ENCODE measurements at places on chromosomes 3 and 15.
A peak's percentile ranks its signal among the peaks of the same experiment; 100 is the strongest.

DNA sequence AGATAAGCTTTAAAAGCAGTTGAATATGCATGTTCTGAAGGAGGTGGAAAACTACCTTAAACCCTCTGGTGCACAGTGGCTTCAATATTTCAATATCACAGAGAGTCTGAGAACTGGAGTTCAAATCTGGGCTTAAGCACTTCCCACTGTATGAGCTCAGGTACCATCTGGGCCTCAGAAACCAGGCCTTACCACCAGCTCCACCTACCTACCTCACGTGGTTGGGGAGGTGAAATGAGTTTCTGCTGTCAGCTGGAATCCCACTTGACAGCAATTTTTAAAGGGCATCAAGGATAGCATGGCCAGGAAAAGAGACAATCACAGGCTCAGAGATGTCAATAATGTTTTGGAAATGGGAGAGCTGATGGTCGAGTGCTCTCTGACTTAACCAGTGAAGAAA, 5.0 kb downstream of the CHCHD4 start:
- DNase-seq: no peak

GRCh38 chr15:51883271-51883837, 53.9 kb downstream of the TMOD3 start:
- no peak for DNase-seq

DNA sequence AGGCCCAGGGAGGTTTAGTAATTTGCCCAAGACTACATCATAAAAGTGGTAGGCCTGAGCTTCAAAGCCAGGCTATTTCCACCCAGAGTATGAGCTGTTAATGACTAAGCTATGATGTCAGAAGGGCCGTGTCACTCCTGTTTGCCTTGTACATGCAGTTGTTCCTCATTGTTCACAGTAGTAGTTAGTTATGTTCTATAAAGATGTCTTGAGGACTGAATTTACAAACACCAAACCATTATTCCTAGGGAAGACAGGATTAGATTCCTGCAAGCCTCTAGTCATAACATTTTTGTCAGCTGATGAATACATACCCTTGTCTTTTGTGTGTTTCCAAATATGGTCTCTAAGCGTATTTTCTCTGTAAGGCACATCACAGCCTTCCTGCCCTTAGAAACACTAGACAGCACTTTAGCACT, 20.9 kb upstream of the LARS2 start:
- peak; percentile 53 for DNase-seq

GRCh38 chr3:19888428-19889152, 45.4 kb downstream of the EFHB start:
- DNase-seq: no peak

DNA sequence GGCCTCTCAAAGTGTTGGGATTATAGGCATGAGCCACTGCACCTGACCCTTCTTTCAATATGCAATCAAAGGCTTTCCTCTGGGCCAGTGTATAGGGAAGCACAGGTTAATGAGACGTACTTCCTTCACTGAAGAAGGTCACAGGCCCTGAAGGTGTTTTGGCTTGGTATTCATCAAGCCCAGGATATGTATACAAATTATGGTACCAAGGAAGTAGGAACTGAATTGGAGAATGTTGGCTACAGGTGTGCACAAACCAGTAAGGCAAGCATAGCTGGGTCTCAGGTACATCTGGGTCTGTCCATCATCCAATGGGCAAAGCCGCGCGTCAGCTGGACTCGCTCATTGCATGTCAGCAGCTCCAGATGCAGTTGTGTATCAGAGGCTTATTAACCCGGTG, 237.9 kb downstream of the ADAMTS17 start:
- DNase-seq: no peak

DNA sequence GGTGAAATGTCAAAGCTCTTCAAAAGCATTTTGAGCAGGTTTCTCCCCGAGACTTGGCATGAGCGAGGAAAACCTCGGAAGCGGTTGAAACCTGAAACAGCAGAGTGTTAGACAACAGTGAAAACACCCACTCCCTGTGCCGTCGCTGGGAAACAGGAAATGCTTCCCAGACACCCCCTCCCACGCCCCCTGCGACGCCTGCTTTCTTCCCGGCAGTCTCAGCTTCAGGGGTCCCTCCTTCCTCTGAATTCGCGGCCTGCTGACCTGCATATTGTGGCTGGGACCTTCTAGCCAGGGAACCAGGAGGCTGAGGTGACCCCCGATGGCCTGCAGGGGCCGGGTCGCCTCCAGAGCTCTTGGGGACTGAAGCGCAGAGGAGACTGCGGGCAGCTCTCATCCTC, 250.6 kb upstream of the LYSMD4 start:
- DNase-seq: no peak

DNA sequence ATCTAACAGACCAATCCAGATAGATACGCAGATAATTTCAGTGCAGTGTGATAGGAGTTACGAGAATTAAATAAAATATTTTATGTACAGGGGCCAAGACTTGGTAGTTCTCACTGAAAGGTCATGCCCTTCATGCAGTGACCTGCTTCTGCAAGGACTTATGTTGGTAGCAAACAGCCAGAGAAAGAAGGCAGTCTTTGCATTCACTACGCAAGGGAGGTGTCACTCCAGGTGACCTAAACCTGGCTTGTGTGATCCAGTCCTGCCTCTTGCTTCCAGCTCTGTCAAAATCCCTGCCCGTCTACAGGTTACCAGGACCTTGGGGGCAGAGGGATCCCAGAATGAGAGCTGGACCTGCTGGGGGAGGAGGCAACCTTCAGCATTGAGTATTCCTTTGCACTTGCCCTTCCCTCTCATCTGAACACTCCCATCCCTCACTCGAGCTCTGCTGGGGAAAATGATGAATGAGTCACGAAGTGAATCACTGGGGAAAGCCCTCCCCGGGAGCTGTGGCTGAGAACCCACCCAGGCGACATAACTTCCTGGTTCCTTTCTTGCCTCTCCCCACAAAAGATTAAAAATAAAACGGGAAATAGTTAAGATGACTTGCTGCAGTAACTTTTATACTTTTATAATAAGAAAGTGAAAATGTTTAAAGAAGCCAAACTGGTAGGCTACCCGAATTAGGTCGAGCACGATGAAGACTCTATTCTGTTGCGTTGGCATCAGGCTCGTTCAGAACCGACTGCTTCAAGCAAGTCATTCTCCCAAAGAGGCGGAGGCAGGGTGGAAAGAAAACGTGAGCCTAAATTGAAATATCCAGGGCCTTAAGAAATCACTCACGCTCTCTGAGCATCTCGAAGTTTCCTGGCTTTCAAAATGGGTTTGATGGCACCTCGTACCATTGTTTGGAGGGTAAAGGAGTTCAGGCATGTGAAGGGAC, 216.1 kb downstream of the SLCO3A1 start:
- no peak for DNase-seq

DNA sequence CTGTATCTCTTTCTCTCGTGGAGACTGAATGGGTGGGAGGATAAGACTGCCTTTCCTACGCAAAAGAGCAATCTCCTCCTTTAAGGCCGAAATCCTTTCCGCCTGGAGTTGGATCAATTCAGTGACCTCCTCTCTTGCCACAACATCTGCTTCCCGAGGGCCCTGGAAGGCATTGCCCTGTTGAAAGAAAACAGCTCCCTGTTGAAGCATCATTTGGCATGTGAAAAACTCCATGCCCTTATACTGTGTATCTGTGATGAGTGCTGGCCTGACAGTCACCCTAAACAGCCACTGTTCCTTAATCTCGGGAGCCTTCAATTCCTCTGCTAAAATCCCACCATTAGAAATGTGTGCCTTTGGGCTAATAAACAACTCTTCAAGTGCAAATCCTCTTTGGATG, 80.2 kb downstream of the BOC start:
- DNase-seq: no peak

GRCh38 chr3:64732576-64732975, 44.8 kb upstream of the ADAMTS9 start:
- DNase-seq: no peak

DNA sequence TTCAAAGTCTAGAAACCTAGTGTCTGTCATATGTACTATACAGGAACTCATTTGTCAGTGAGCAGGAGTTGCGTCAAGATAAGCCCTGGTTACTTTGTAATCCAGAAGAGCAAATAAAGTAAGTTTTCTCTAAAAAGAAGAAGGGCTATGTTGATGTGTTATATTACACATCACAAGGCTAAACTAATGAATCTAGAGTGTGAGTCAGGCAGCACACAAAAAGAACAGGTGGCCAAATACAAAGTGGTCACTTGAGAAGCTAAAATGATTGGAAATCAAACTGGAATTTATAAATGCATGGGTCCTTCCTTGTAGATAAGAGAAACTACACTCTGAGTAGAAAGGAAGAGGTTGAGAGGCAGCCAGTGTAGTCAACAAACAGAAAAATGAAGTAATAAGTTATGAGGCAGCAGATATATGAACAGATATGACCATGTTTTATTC, 771.6 kb downstream of the DIPK2A start:
- peak; percentile 39 for DNase-seq

DNA sequence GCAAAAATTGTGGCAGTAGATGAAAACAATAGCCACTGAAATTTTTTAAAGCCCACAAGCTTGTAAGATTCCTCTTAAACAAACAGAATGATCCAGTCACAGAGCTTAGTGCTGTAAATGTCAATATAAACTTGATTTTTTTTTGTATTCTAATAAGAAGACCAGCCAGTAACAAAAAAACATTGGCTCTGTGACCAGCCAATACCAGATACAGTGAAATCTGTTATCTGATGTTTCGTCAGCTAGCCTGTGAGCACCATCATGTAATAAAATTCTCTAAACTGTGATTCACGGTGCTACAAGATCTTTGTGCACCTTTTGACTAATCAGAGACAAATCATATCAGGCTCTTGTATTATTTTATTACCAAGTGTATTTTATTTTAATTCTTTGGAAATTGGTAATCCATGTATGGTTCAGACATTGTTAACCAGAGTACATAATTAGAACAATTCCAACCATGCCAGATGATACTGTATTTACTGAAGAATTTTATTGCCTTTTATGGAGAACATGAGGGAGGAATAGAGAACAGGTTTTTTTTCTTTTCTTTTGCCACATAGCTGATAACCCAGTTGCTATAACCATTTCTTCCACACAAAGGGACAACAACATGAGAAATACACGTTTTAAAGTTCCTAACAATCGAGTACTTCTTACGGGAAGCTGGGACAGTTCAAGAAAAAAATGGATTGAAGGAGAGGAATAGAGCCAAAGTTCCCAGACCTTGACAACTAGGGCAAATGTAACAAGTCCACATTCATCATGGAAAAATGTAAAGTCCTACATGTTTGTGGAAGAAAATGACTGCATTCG, 71.9 kb downstream of the FILIP1L start:
- DNase-seq: peak; percentile 40

DNA sequence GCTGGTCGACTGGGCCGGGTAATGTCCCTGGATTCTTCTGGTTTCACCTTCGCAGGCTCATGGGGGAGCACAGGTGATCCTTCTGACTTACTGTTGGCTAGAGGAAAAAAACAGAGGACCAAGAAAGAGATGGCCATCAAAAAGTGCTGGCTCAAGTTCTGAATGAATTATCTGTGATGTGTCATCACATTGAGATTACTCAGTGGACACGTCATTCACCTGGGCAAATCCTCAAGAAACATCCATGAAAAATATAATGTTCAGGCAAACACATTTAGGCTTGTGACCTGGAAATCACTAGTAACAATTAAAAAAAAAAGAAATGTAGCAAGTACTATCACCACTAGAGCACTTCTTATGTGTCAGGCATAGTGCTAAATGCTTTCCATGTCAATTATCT, 81.5 kb upstream of the SLC2A2 start:
- DNase-seq: no peak

GRCh38 chr3:124823206-124823605, 64.0 kb downstream of the ITGB5 start:
- DNase-seq: no peak

- no peak for DNase-seq
These were observed 12.1 kb downstream of the ATP13A3 start for GRCh38 chr3:194474675-194475074.
